Thymus (tissue), 14 donors: ENCODE measurements at places on chromosomes 1 and 21. TPM values are rescaled to one million over a fixed set of nuclear protein-coding genes. Genes with fewer than 3 reads are reported as not detected.

The MCOLN2 gene
- 8.0 TPM for total RNA-seq

The CASP9 gene
- 5.6 TPM for total RNA-seq

The LMX1A gene
- 0.05 TPM for total RNA-seq

The SPATA45 gene
- total RNA-seq, result 0.33 TPM

The TFF3 gene
- total RNA-seq, result 5.1 TPM

The TMEM222 gene
- total RNA-seq, result 22.8 TPM

- no peak overlapping the region for H3K4me3 ChIP-seq
- no peak for DNase-seq
- H3K27me3 ChIP-seq, result no peaks in the 10 kb centered on the region
- no peak overlapping the region for H3K27ac ChIP-seq
These were observed 284.6 kb downstream of the PTBP2 start for GRCh38 chr1:97006044-97006661.

- no peaks in the 10 kb centered on the region for H3K4me1 ChIP-seq
- H3K36me3 ChIP-seq, result no peaks in the 10 kb centered on the region
- no peak overlapping the region for H3K27ac ChIP-seq
- H3K4me3 ChIP-seq, result no peak overlapping the region
- no peak for DNase-seq
These were observed 13.2 kb upstream of the C2CD2 start for GRCh38 chr21:41966872-41967621.

GRCh38 chr1:228487336-228488124, at the start of gene RNF187:
Gene RNF187, plus strand, starts transcription at chr1:228487382.
- H3K4me3 ChIP-seq, result peak within 1 kb of the TSS; percentile 94
- peaks cover 11% of the 10 kb centered on the region for H3K36me3 ChIP-seq
- H3K4me1 ChIP-seq, result peaks cover 21% of the 10 kb centered on the region
- no peak for DNase-seq
- H3K27me3 ChIP-seq, result no peaks in the 10 kb centered on the region

GRCh38 chr21:31142600-31142999, 104.3 kb upstream of the KRTAP19-8 start:
- DNase-seq, result no peak
- no peak overlapping the region for H3K4me3 ChIP-seq
- no peak overlapping the region for H3K27ac ChIP-seq
- H3K4me1 ChIP-seq, result peaks cover 7% of the 10 kb centered on the region
- H3K27me3 ChIP-seq, result no peaks in the 10 kb centered on the region

GRCh38 chr1:179550746-179551682, 24.7 kb downstream of the NPHS2 start:
- no peak overlapping the region for H3K4me3 ChIP-seq
- no peak overlapping the region for H3K27ac ChIP-seq
- H3K36me3 ChIP-seq, result no peaks in the 10 kb centered on the region
- no peak for DNase-seq

- no peaks in the 10 kb centered on the region for H3K36me3 ChIP-seq
- no peak overlapping the region for H3K4me3 ChIP-seq
- peaks cover 73% of the 10 kb centered on the region for H3K4me1 ChIP-seq
- no peaks in the 10 kb centered on the region for H3K27me3 ChIP-seq
These were observed 30.8 kb downstream of the RSPH1 start for GRCh38 chr21:42465008-42465802.

DNA sequence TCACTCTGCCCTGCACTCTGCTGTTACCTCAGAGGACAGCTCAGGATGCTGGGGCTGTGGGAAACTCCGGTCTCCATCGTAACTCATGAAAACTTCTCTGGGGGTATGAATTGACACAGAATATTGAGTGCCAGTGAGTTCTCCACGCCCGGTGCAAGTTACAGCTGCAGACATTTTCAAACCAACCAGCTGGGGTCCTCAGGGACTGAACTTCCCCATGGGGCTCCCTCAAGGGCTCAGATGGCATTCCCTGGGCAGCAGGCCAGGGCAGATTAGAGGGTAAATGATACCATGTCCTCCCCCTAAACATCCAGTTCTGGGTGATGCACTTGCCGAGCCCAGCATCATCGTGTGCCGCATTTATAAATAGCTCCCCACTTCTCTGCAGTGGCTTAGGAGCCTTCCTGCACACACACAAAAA, 27.8 kb upstream of the CCSAP start:
- no peaks in the 10 kb centered on the region for H3K27me3 ChIP-seq
- no peak overlapping the region for H3K4me3 ChIP-seq
- H3K4me1 ChIP-seq, result no peaks in the 10 kb centered on the region
- no peaks in the 10 kb centered on the region for H3K36me3 ChIP-seq
- H3K27ac ChIP-seq, result no peak overlapping the region

DNA sequence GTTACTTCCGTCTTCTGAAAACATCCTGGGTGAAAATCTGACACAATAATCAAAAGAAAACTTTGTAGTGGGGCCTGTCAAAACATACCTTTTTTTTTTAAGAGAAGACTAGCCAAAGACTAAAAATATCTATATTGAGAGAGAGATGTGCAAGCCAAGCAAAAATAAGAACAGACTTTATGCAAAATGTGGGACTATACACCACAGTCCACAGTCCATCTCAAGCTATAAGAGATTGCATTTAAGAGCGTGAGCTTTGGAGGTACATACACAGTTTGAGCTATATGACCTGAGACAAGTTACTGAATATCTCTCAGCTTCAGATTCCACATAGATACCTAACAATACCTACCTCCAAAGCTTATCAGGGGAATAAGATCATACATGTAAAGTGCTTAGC, 64.9 kb upstream of the DYNLT5 start:
- no peaks in the 10 kb centered on the region for H3K36me3 ChIP-seq
- no peak overlapping the region for H3K4me3 ChIP-seq
- DNase-seq, result no peak
- H3K4me1 ChIP-seq, result no peaks in the 10 kb centered on the region
- no peaks in the 10 kb centered on the region for H3K27me3 ChIP-seq

- H3K4me1 ChIP-seq, result no peaks in the 10 kb centered on the region
- H3K4me3 ChIP-seq, result no peak overlapping the region
- no peak for DNase-seq
- H3K27me3 ChIP-seq, result no peaks in the 10 kb centered on the region
- H3K36me3 ChIP-seq, result no peaks in the 10 kb centered on the region
These were observed 262.2 kb downstream of the AJAP1 start for GRCh38 chr1:4916610-4917009.

GRCh38 chr1:212512816-212513559, 80.3 kb downstream of the NENF start:
- DNase-seq, result no peak
- H3K27me3 ChIP-seq, result peaks cover 30% of the 10 kb centered on the region
- H3K4me1 ChIP-seq, result peaks cover 13% of the 10 kb centered on the region
- H3K4me3 ChIP-seq, result no peak overlapping the region

- no peak overlapping the region for H3K4me3 ChIP-seq
- H3K4me1 ChIP-seq, result no peaks in the 10 kb centered on the region
- H3K36me3 ChIP-seq, result no peaks in the 10 kb centered on the region
- DNase-seq, result no peak
- H3K27me3 ChIP-seq, result no peaks in the 10 kb centered on the region
- H3K27ac ChIP-seq, result no peak overlapping the region
These were observed 69.5 kb upstream of the ERRFI1 start for GRCh38 chr1:8095584-8095983.

GRCh38 chr21:17270229-17270628, 242.6 kb upstream of the CXADR start:
- no peaks in the 10 kb centered on the region for H3K4me1 ChIP-seq
- H3K4me3 ChIP-seq, result no peak overlapping the region
- no peaks in the 10 kb centered on the region for H3K36me3 ChIP-seq

GRCh38 chr21:31505975-31506374, 153.5 kb upstream of the SOD1 start:
- H3K4me1 ChIP-seq, result peaks cover 10% of the 10 kb centered on the region
- no peak for DNase-seq
- H3K27ac ChIP-seq, result no peak overlapping the region
- H3K4me3 ChIP-seq, result no peak overlapping the region

- H3K4me1 ChIP-seq, result no peaks in the 10 kb centered on the region
- H3K27me3 ChIP-seq, result no peaks in the 10 kb centered on the region
- H3K4me3 ChIP-seq, result no peak overlapping the region
These were observed 146.5 kb downstream of the EIF4G3 start for GRCh38 chr1:21030181-21030580.
